Right lobe of liver (tissue), 6 donors: ENCODE measurements at places on chromosomes 1 and 21. TPM values are rescaled to one million over a fixed set of nuclear protein-coding genes. Genes with fewer than 3 reads are reported as not detected.

DNA sequence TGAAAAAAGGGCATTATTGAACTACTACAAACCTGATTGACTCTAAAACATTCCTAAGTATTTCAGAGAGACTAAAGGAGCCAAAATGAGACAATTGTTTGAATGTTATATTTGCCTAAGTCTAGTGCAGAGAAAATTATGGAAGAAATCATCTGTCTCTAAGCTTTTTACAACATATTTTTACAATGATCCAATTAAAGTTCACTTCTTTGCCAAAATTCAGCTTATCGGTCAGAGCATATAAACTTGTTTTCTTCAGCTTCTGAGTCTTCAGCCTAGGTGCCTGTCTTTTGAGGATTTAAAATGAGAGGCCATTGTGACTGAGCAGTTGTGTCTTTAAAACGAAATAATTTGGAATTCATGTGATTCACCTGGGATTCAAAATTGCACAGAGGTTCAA lies 181.2 kb upstream of the SGIP1 start:
- H3K36me3 ChIP-seq, result no peaks in the 10 kb centered on the region
- H3K4me3 ChIP-seq, result no peak overlapping the region
- no peak overlapping the region for H3K27ac ChIP-seq
- DNase-seq, result no peak
- no peaks in the 10 kb centered on the region for H3K27me3 ChIP-seq
- H3K4me1 ChIP-seq, result peaks cover 16% of the 10 kb centered on the region

DNA sequence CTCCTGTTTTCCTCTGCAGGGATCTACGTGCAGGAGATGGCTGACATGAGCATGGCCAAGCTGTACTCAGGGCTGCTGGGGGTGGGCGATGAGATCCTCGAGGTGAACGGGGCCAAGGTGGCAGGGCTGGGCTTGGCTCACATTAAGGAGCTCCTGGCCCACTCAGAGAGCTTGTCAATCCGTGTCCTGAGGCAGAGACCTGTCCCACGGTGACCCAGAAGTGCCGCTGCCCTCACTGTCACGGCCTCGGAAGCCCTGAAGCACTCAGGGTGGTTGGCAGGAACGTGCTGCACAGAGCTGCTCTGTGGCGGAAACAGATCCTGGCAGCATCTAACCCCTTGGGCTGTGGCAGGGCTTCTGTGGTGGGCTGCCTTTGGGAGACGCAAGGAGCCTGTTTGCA lies 37.6 kb downstream of the KIAA1614 start:
- H3K36me3 ChIP-seq, result no peaks in the 10 kb centered on the region
- no peak overlapping the region for H3K4me3 ChIP-seq
- no peak for DNase-seq

- H3K4me3 ChIP-seq, result no peak overlapping the region
- no peak for DNase-seq
- H3K36me3 ChIP-seq, result no peaks in the 10 kb centered on the region
- H3K4me1 ChIP-seq, result no peaks in the 10 kb centered on the region
- H3K27me3 ChIP-seq, result no peaks in the 10 kb centered on the region
Measured at GRCh38 chr1:212366901-212367300, 47.8 kb downstream of the PACC1 start.

DNA sequence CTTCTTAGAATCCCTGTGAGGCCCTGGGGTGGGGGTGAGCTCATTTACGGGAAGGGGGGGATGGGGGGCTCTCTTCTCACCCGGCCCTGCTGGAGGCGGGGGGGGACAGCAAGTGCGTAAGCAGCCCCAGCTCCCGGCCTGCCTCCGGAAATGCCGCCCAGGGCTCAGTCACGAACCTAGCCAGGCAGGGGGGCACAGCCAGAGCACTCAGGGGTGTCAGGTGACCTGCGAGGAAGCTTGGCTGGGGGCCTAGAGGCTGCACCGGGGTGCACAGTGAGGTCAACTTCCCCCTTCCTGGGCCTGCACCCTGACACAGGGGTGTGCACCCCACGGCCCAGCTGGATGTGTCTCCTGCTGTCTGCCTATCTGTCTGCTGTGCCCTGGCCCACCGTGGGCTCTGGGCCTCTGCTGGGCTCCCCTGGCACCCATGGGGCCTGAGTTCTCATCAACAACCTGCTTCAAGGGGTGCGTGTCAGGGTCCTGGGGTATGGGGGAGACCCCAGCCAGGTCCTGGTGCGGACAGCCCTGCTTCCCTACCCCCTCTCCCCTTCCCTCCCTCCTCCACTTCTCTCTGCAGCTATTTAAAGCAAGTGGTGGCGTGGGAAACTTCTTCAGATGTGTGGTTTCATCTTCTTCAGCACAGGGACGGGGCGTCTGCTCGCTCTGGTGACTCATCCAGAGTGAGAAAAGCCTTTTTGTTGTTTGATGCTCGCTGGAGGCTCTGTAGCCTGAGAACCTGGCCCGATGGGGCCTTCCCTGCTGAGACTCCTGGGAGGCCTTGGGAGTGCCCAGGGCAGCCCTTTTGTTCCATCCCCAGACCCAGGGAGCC lies 92.5 kb upstream of the RUNX3 start:
- DNase-seq, result peak; percentile 79
- H3K27me3 ChIP-seq, result no peaks in the 10 kb centered on the region
- H3K4me3 ChIP-seq, result no peak overlapping the region
- H3K36me3 ChIP-seq, result no peaks in the 10 kb centered on the region
- H3K4me1 ChIP-seq, result no peaks in the 10 kb centered on the region

DNA sequence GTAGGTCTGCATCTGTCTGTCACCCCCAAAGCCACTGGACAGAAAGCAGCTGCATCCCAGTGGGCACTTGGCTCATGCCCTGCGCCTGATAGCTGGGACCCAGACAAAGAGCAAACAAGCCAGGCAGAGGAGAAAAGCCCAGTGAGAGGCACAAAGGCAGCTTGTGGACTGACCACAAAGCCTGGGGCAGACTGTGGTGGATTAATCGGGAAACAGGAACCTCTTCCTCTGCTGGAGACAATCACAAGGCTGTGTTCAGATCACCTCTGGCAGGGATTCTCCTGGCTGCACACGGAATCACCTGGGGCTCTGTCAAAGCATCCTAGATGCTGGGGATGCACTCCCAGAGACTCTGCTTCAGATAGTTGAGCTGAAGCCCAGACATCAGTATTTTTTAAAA lies 15.2 kb upstream of the GJB5 start:
- no peaks in the 10 kb centered on the region for H3K27me3 ChIP-seq
- H3K4me3 ChIP-seq, result no peak overlapping the region
- no peak for DNase-seq
- no peaks in the 10 kb centered on the region for H3K4me1 ChIP-seq
- H3K36me3 ChIP-seq, result no peaks in the 10 kb centered on the region
- H3K27ac ChIP-seq, result no peak overlapping the region

DNA sequence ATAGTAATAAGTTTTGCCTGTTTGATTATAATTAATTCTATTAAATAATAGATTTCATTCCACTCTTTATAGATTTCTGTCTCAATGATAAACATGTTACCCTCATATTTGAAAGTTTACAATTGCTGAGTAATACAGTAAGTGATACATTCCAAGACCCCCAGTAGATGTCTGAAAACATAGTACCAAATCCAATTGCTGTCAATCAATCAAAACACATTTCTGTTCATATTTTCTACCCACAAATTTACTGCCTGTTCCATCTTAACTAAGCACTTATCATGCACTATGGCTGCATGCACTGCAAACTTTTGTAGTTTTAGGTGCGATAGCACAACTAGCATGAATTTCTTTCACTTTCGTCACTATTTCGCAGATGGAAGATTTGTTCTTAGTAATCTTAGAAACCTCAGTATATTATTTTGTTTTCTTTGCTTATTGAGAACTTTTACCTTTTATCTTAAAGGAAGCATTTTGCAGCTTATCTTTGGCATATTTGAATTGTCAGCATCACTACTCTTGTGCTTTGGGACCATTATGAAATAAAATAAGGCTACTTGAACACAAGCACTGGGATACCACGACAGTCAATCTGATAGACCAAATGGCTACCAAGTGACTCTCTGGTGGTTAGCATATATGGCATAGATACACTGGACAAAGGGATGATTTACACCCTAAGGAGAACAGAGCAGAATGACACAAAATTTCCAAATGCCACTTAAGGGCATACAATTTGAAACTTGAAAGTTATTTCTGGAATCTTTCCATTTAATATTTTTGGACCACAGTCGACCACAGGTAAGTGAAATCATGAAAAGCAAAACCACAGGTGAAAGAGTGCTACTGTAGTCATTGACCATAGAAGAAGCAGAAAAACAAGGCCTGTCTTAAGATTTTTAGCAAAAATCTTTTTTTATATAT lies 67.6 kb downstream of the RGS13 start:
- H3K4me3 ChIP-seq, result no peak overlapping the region
- H3K27ac ChIP-seq, result no peak overlapping the region
- H3K27me3 ChIP-seq, result no peaks in the 10 kb centered on the region
- peaks cover 25% of the 10 kb centered on the region for H3K4me1 ChIP-seq
- no peaks in the 10 kb centered on the region for H3K36me3 ChIP-seq

DNA sequence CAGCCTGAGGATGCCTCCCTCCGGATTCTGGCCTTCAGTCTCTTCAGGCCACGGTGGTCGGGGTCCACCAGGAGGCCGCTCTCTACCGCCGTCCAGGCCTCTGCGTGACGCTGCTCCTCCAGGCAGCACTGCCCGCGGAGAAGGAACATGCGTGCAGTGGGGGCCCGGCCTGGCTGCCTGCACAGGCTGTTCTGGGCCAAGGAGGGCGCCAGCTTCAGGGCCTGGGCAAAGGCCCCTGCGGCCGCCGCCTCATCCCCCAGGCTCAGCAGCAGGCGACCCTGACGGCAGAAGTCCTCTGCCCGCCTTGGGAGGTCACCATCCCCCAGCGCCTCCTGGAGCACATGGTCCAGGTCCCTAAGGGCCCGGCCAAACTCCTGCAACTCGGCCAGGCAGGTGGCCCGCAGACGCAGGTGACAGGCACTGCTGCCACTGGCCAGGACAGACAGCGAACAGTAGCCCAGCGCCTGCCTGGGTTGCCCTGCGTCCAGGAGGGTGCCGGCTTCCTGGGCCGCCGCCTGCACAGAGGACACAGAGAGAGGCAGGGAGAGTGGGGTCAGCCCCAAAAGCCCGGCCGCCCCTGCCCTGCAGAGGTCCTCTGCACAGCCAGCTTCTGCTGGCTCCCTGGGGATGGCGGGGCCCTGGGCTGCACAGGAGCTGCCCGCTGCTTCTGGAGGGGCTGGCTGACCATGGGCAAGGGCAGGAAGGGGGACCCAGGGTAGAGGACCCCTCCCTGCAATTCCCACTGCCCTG lies 8.7 kb upstream of the MMEL1 start:
- peak overlapping the region; percentile 93 for H3K4me3 ChIP-seq
- no peaks in the 10 kb centered on the region for H3K4me1 ChIP-seq
- no peak overlapping the region for H3K27ac ChIP-seq
- peak; percentile 24 for DNase-seq

DNA sequence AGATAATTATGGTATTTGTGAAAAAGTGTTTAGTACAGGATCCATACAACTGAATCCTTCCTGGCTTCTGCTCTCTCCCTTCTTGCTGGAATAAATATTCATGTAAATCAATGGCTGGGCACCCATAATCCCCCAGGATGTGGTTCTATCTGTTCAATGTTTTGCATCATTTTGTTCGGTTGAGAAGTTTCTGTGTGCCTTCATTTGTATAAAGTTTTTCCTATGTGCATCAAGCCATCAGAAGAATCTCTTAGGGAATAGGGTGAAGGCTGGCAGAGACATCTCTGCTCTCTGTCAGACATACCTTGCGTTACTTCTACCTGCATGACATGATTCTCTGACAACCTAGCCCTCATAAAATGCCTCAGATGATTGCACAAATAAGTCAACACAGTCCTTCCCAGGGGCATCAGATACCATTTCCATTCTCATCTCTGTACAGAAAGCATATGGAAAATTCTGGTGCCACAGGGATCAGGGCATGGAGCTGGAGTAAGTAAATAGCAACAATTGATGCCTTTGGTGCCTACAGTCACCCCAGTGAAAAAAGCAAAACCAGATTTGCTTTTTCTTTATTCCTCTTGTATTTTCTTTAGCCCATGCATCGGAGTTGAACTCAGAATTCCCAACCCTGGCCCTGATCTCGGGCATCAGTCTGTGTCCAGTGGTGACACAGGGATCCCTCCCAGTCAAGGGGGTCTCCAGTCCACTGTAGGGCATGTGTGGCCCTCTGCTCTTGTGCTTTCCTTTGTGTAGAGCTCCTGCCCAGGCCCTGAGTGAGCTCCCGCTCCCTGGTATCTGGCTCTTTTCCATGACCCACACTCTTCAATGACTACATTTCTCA lies 39.7 kb upstream of the ATP1A1 start:
- peak overlapping the region; percentile 33 for H3K27ac ChIP-seq
- H3K27me3 ChIP-seq, result no peaks in the 10 kb centered on the region
- peaks cover 37% of the 10 kb centered on the region for H3K4me1 ChIP-seq
- H3K36me3 ChIP-seq, result no peaks in the 10 kb centered on the region
- H3K4me3 ChIP-seq, result no peak overlapping the region

GRCh38 chr1:24362982-24363614 lies 43.9 kb downstream of the GRHL3 start:
- DNase-seq, result no peak
- H3K36me3 ChIP-seq, result no peaks in the 10 kb centered on the region
- H3K27me3 ChIP-seq, result no peaks in the 10 kb centered on the region
- no peak overlapping the region for H3K27ac ChIP-seq

DNA sequence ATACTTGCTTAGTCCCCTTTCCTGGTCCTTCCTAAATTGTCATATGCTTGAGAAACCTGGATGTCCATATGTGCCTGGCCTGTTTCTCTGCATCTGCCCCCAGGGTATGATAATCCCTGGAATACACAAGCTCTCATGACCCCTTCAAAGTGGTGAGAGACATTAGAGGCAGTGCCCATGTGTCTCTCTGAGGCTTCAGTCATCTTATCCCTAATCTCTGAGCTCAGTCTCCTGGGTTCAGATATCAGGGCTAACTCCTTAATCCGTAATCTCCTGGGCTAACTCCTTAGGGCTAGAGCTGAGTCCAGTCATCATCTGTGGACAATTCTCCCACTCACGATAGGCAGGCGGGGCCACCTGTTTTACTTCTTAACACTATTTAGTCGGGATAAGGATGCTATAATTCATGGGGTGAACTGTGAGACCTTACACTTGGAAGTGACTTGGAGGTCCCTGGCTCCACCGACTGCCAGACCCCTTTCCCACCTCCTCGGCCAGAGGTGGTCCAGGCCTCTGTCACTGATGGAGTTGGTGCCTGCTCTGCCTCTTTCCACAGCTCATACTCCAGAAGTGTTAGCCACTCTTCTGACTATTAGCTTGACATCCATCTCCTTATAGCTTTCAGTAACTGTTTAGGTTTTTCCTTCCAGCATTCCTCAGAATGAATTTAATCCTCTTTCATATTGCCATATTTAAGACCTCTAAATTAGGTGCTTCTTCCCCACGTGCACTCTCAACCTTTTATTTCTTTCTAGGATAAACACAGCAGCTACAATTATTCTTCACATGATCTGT lies 22.7 kb downstream of the CCN1 start:
- H3K27ac ChIP-seq, result no peak overlapping the region
- DNase-seq, result no peak
- H3K36me3 ChIP-seq, result no peaks in the 10 kb centered on the region
- no peaks in the 10 kb centered on the region for H3K27me3 ChIP-seq
- no peak overlapping the region for H3K4me3 ChIP-seq

- no peak overlapping the region for H3K27ac ChIP-seq
- no peaks in the 10 kb centered on the region for H3K36me3 ChIP-seq
- H3K4me1 ChIP-seq, result no peaks in the 10 kb centered on the region
- H3K4me3 ChIP-seq, result no peak overlapping the region
- no peak for DNase-seq
Measured at GRCh38 chr1:36339615-36340014, 16.2 kb upstream of the EVA1B start.

Gene GUCA2A
- not detected for total RNA-seq

Gene CFHR4
- 67.7 TPM for total RNA-seq

Gene PPOX
- 9.5 TPM for total RNA-seq
